EH (cell line): ENCODE measurements at places on chromosomes 6 and 20.

- peak; percentile 45 for DNase-seq
Observed at GRCh38 chr6:14792118-14792955, 453.5 kb upstream of the JARID2 start.

DNA sequence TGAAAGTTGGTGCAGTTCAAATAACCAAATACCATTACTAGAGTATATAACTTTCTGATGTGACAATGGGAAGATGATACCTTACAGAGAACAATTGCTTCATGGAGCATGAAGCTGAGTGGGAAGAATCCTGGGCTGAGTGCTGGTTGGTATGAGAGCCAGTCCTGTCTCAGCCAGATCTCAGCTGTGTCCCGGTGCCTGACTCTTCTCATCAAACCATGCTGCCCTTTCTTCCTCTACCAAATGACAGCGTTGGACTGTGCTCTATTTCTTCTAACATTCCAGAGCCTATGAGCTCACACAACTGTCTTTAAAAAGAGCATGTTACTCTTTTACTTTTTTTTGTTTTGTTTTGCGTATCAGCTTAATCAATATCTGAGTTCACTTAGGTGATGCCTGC lies 27.5 kb upstream of the PBOV1 start:
- DNase-seq = no peak

DNA sequence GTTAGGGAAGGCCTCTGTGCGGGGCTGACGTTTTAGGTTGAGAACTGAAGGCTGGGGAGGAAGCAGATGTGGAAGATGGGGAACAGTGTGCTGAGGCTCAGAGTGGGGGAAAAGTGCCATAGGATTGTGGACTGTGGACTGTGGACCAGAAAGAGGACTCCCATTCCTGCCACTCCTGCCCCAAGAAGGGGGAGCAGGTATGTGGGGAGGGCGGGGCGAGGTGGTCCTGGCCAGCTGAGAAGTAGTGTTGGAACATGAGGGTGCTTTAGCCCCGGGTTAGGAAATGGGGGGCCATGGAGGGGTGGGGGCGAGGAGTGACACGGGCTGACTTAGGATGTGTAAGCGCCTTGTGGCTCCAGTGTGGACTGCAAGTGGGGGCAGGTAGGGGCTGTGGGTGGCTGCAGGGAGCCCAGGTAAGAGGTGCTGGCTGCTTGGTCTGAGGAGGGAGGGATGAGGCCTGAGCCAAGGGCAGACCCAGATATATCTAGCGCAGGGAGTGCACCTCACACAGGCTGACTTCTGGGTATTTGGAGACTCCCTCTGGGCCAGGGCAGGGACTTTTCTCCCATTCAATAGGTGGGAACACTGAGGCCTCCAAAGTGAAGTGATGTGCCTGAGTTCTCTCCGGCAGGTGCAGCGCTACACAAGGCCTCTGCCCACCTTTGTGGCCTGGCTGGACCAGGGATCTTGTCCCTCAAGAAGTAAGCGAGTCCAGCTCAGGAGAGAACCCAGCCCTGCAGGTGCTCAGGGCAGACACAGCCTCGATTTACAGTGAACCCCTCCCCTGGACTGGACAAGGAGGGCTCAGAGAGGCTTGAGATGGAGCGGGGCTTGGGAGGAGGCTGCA lies 76.6 kb upstream of the TOX2 start:
- DNase-seq = no peak

- DNase-seq = no peak
Observed at GRCh38 chr20:36400909-36401735, 95.0 kb downstream of the DLGAP4 start.

DNA sequence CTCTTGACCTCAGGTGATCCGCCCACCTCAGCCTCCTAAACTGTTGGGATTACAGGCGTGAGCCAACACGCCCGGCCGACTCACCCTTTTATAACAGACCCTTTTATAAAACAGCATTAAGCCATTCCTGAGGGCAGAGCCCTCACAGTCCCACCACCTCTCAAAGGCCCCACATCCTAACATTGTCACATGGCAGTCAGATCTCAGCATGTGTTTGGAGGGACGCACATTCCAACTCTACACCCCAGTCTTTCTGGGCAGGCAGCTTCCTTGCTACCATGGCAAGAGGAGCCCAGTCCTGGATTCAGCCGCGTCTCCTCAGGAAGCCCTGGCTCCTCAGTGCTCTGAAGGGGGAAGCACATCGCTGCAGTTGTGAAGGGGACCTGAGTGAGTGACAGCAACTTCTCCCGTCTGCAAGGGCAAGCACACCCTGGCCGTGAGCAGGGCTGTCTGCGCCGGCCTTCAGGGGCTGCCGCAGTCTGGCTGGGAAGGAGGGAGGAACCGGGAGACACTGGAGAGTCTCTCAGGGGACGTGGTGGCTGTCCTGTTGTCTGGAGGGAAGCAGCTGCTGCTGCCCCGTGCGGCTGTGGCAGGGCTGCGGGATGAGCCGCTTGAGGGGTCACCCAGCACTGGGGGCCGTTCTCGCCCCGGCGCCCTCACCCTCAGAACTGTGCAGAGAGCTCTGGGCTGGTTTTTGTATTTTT lies 15.9 kb downstream of the OSBPL2 start:
- no peak for DNase-seq

- no peak for DNase-seq
Observed at GRCh38 chr6:39041072-39041471, 7.5 kb upstream of the GLP1R start.
